ENCODE measurements at places on chromosomes 2 and 18. TPM values are rescaled to one million over a fixed set of nuclear protein-coding genes. Genes with fewer than 3 reads are reported as not detected.

Gene BAZ2B
- polyA plus RNA-seq, result 74.6 TPM

Gene CRYGC
- polyA plus RNA-seq, result not detected

Gene SERPINB2
- not detected for polyA plus RNA-seq

Gene REEP1
- 3.3 TPM for polyA plus RNA-seq

Gene PROC
- polyA plus RNA-seq, result 0.92 TPM
